CD4-positive, CD25-positive, alpha-beta regulatory T cell (primary cell): ENCODE measurements at places on chromosomes 5 and 9. TPM values are rescaled to one million over a fixed set of nuclear protein-coding genes. Genes with fewer than 3 reads are reported as not detected.

GRCh38 chr5:136435946-136436543 lies 70.7 kb upstream of the TRPC7 start:
- DNase-seq: no peak
- H3K4me3 ChIP-seq: no peak overlapping the region
- H3K36me3 ChIP-seq: no peaks in the 10 kb centered on the region
- H3K27me3 ChIP-seq: no peaks in the 10 kb centered on the region
- no peak overlapping the region for H3K27ac ChIP-seq

The TAS2R1 gene
- polyA plus RNA-seq: not detected

DNA sequence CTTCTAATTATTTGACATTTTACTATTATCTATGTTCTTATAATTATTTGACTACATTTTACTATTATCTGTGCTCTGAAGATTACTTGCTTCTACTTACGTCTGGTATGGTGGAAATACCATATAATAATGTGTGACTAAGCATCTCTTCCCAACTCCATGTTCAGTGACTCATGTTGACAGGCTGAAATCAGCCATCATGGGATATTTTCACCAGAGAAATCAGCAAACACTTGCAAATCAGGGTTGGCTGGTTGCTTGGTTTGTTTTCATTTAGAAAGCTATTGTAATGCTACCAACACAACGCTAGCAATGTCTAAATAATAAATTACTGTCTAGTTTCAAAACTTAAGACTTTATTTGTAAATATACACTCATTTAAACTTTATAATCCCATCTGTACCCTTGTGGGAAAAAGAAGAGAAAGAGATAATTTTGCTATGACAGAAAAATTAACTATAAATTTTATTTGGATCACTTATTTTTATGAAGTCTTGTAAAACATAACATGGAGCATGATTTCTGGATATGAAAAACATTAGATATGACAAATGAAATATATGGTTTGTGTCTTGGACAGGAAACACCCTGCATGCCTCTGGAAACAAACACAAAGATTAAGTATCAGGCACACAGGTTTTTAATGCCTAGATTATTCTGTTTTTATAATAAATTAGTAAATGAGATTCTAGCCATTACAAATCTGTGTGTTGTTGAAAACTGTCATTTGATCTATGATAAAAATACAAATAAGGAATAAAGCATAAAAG lies 337.6 kb downstream of the BNC2 start:
- H3K4me3 ChIP-seq: no peak overlapping the region
- H3K27me3 ChIP-seq: no peaks in the 10 kb centered on the region
- no peaks in the 10 kb centered on the region for H3K4me1 ChIP-seq
- H3K27ac ChIP-seq: no peak overlapping the region

- H3K4me3 ChIP-seq: no peak overlapping the region
- no peaks in the 10 kb centered on the region for H3K27me3 ChIP-seq
- no peaks in the 10 kb centered on the region for H3K36me3 ChIP-seq
- no peaks in the 10 kb centered on the region for H3K4me1 ChIP-seq
- no peak for DNase-seq
Measured at GRCh38 chr5:171920765-171921391, 85.6 kb downstream of the FBXW11 start.

- peaks cover 5% of the 10 kb centered on the region for H3K36me3 ChIP-seq
- no peaks in the 10 kb centered on the region for H3K4me1 ChIP-seq
- no peak overlapping the region for H3K4me3 ChIP-seq
Measured at GRCh38 chr9:727767-728166, 113.7 kb upstream of the DMRT1 start.

DNA sequence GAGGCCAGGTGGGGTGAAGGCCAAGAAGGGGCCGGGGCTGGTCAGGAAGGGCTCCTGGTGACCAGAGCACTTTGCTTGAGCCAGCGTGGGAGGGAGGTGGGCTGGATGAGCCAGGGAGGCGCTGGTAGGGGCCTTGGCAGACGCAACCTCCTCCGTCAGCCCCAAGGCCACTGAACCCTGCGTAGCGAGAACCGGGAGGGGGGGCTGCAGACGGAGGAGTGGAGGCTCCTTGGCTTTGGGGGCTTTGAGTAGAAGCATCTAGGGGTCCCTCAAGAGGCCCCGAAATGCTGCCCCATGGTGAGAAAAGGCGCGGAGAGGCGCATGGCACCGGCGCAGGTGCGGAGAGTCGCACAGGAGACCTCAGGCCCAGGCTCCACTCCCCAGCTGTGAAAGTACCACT lies 1888.0 kb upstream of the CDH9 start:
- H3K36me3 ChIP-seq: no peaks in the 10 kb centered on the region
- H3K27me3 ChIP-seq: no peaks in the 10 kb centered on the region
- no peaks in the 10 kb centered on the region for H3K4me1 ChIP-seq
- no peak for DNase-seq

- H3K27ac ChIP-seq: no peak overlapping the region
- DNase-seq: no peak
- H3K4me1 ChIP-seq: no peaks in the 10 kb centered on the region
- H3K27me3 ChIP-seq: no peaks in the 10 kb centered on the region
Measured at GRCh38 chr9:135551031-135551430, 5.1 kb downstream of the OBP2A start.

GRCh38 chr5:113552620-113553019 lies 39.1 kb downstream of the YTHDC2 start:
- DNase-seq: no peak
- H3K4me1 ChIP-seq: no peaks in the 10 kb centered on the region
- H3K4me3 ChIP-seq: no peak overlapping the region
- peaks cover 59% of the 10 kb centered on the region for H3K36me3 ChIP-seq
- H3K27ac ChIP-seq: no peak overlapping the region

GRCh38 chr5:132193165-132193694 lies 34.4 kb downstream of the P4HA2 start:
- H3K4me3 ChIP-seq: no peak overlapping the region
- DNase-seq: no peak
- no peak overlapping the region for H3K27ac ChIP-seq
- H3K27me3 ChIP-seq: peaks cover 6% of the 10 kb centered on the region

DNA sequence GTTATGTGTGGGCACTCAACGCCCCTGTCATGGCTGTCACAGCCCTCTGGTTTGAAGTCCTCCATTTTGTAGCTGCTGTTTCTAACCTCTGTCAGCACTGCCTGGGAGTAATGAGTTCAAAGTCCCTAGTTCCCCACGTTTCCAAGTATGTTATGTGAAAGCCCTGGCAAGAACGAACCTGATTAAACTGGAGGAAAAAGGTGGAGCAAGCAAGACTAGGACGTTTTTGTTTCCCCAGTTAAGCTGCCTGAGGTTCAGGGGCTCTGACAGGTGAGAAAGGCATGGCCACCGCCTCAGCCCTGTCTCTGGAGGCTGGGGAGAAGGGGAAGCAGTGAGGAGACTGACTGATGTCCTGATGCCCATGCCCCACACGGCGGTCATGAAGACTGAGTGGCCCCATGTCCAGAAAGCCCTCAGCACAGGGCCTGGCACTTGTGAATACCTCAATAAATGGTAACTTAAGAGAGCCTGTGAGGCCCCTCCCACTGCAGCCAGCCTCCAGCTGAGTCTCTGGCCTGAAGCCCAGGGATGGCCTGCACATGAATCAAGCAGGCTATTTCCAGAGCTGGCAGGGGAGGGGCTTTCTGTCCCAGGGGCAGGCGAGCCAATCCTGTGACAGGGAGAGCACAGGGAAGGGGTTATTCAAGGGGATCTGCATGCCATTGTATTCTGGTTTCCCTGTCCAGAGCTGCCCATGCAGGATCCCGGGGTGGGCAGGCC lies 61.8 kb downstream of the PFDN1 start:
- H3K27me3 ChIP-seq: no peaks in the 10 kb centered on the region
- peaks cover 10% of the 10 kb centered on the region for H3K36me3 ChIP-seq
- no peak for DNase-seq
- H3K4me1 ChIP-seq: no peaks in the 10 kb centered on the region

- peaks cover 6% of the 10 kb centered on the region for H3K27me3 ChIP-seq
- no peak overlapping the region for H3K27ac ChIP-seq
- H3K36me3 ChIP-seq: no peaks in the 10 kb centered on the region
Measured at GRCh38 chr9:130936285-130937117, 2.5 kb downstream of the FIBCD1 start.

The MSX2 gene
- polyA plus RNA-seq: not detected

DNA sequence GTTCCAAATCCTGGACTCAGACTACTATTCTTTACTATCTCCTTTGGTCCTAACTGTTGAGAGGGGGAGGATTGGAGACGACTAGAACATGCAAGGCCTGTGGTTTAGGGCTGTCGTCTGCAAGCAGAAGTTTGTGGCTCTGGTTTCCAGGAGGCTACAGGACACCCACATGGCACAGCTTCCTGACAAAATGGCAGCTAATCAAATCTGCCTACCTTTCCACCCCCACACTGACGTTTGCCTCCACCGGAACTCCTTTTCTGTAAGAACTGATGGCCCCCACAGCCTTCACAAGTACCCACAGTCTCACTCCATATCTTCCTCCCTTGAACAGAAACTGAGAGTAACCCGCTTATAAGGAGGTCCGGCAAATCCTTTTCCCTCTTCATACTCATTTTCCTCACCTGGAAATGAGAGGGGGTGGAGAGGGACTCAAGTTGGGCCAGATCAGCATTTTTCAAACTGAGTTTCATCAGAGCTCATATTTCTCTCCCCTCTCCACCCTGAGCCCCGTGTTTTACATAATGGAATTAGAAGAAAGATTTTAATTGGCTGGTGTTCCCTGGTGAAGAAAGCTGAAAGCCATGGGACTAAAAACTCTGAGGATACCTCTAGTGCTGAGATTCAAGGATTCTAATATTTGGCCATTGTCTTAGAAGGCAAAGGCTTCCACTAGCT lies 5.2 kb downstream of the SLC31A2 start:
- no peak overlapping the region for H3K4me3 ChIP-seq
- peaks cover 12% of the 10 kb centered on the region for H3K36me3 ChIP-seq
- DNase-seq: no peak
- H3K27me3 ChIP-seq: no peaks in the 10 kb centered on the region

DNA sequence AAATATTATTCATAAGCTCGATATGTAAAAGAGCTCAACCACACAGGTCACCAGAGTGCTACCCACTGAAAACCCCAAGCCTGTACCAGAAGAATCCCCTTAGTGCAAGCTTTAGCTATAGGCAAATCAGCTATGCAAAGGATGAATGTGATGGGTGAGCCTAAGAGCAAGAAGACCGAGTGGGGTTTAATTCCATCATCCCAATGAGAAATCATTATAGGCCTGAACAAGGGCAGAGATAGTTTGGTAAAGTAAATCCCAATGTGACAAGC lies 21.8 kb downstream of the ELOVL7 start:
- no peaks in the 10 kb centered on the region for H3K4me1 ChIP-seq
- no peaks in the 10 kb centered on the region for H3K27me3 ChIP-seq
- no peak for DNase-seq

The PCDHGA6 gene
- polyA plus RNA-seq: not detected

DNA sequence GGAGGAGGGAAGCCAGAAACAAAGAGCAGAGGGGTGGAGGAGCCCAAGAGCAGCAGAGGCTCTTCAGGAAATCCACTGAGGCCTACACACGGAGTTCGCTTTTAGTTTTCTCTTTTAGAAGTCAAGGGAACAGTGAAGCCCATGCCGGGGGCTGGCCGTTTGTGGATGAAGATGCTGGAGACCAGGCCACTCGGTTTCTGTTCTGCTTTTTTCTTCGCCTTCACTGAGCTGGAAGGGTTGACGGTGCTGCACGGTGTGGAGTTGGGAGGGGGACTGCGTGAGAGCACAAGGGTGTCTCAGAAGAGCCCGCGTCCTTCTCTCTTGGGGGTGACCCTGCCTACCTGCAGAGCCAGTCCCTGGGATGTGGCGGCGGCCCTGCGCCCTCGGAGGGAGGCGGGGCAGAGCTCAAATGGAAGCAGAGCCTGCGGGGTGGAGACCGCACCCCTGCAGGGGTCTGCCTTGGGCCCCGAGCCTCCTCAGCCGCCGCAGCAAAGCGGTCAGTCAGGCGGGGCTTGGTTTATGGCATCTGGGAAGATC lies 68.5 kb upstream of the CACNA1B start:
- DNase-seq: no peak
- peaks cover 7% of the 10 kb centered on the region for H3K4me1 ChIP-seq
- peaks cover 37% of the 10 kb centered on the region for H3K36me3 ChIP-seq
